Left renal cortex interstitium (tissue), 4 donors: ENCODE measurements at places on chromosomes 13 and 19. TPM values are rescaled to one million over a fixed set of nuclear protein-coding genes. Genes with fewer than 3 reads are reported as not detected.

DNA sequence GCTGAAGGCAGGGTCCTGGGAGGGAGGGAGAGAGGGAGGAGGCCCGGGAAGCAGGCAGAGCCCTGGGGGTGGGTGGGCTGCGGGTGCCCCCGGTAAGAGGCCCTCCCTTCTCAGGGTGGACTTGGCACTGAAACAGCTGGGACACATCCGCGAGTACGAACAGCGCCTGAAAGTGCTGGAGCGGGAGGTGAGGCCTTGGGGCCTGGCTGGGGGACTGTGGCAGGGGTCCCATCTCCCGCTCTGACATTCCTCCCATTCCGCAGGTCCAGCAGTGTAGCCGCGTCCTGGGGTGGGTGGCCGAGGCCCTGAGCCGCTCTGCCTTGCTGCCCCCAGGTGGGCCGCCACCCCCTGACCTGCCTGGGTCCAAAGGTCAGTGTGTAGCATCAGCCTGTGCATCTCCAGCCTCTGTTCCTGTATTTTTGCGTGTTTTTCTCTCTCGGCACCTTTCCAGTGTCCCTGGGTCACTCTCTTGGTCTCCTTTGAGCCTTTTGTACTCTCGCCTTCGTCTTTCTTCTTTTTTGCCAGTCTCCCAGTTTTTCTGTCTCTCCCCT, 53.4 kb downstream of the TRPM4 start:
- DNase-seq = no peak

DNA sequence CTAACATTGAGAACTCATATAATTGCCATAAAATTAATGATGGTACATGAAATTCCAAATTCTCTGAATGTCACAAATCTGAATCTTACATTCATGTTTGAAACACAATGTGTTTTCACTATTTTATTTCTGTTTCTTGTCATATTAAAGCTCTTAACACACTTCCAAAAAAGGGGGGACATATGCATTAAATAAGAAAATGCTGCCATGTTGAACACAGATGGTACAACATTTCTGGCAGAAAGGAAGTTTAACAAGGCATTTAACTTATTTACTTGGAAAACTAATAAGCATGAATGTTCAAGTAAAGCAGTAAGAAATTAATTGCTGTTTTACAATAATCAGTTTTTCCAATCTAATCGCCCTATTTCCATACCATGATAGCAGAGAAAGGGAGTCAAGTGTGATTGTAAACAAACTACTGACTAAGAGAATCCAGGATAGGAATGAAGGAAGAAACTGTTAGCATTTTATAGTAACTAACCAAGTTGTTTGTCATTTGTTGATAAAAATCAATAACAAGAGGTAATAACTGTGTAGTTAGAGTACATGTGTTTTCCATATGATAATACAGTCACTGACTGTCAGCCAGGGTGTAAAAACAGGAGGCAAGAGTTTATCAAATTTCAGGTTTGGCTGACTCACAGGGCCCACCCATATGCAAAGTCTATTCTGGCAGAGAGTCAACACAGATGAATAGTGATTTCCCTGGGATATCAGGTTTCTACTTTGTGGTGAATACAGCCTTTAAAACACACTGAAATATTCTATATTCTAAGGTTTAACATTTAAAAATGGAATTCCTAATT, 5.7 kb upstream of the FOXO1 start:
- no peak for DNase-seq

- DNase-seq = no peak
These were observed 384.9 kb downstream of the KCNRG start for GRCh38 chr13:50400035-50400726.

DNA sequence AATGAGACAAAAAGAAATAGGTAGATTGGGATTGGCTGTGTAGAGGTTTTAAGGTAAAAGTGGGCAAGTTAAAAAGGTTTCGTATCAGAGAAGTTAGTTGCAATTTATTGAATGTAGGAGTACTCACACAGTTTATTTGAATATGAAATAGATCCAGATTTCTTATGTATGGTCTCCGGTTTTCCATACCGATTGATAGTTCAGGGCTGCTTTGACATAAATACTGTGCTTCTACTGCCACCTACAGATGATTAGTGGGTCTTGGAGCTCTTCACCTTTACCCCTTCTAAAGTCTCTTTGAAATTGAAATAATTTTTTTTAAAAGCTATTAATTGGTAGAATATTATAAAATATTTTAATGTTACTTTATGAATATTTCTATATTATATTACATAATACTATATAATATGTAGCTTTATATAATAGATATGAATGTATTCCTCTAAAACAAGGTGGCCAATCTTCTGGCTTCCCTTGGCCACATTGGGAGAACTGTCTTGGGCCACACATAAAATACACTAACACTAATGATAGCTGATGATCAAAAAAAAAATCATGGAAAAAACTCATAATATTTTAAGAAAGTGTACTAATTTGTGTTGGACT, 7.7 kb upstream of the GPR18 start:
- DNase-seq = no peak

DNA sequence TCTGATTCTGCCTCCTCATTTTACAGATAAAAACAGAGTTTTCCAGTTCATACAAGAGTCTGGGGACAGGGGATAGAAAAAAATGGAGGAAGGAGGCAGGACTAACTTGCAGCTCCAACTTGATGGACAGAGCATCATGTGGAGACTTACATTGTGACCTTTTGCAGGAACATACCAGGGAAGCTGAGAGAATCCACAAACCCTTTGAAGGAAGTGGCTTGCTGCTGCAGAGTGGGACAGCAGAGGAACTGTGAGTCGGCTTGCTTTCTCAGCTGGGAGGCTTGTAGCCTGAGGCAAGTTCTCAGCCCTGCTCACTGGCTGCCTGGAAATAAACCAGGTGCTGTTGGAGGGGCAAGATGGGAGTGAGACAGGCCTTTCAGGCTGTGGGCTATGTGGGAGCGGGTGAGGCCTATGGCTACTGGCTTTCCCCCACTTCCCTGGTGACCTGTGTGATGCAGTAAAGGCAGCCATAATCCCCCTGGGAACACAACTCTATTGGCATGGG, 614.4 kb downstream of the KCTD12 start:
- DNase-seq = no peak

GRCh38 chr19:5354403-5354802, 13.8 kb upstream of the PTPRS start:
- DNase-seq = no peak

Gene NOTCH3
- polyA plus RNA-seq = 87.3 TPM

Gene CPB2
- 0.16 TPM for polyA plus RNA-seq
